ENCODE measurements at places on chromosomes 6 and 20.

DNA sequence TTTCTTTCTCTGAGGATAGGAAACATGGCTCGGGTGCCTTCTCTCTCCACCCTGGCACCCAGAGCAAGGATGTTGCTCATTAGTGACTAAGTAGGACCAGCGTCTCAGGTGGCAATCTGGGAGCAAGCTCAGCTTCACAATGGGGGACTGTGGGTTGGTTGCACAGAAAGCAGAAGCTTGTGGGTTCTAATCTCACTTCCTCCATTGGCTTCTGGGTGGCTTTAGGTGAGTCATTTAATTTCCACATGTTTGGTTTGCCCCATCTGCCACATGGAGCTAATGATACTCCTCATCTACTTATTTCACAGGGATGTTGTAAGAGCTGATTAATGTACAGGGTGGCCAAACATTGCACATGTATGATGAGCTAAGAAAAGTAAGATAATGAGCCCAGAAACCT is 54.8 kb upstream of the AKIRIN2 start:
- no peak for DNase-seq

GRCh38 chr6:143183666-143184065 is 123.0 kb downstream of the AIG1 start:
- DNase-seq, result no peak

DNA sequence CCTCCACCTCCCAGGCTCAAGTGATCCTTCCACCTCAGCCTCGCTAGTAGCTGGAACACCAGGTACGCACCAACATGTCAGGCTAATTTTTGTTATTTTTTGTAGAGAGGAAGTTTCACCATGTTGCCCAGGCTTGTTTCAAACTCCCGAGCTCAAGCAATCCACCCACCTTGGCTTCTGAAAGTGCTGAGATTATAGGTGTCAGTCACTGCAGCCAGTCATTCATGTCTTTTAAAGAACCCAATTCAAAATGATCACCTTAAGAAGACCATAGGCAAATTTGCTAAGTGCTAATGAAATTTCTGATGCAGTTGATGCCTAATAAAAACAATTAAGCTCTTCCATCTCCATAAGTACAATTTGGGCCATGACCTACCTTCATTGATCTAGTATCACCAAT is 2.6 kb upstream of the VNN2 start:
- no peak for DNase-seq

DNA sequence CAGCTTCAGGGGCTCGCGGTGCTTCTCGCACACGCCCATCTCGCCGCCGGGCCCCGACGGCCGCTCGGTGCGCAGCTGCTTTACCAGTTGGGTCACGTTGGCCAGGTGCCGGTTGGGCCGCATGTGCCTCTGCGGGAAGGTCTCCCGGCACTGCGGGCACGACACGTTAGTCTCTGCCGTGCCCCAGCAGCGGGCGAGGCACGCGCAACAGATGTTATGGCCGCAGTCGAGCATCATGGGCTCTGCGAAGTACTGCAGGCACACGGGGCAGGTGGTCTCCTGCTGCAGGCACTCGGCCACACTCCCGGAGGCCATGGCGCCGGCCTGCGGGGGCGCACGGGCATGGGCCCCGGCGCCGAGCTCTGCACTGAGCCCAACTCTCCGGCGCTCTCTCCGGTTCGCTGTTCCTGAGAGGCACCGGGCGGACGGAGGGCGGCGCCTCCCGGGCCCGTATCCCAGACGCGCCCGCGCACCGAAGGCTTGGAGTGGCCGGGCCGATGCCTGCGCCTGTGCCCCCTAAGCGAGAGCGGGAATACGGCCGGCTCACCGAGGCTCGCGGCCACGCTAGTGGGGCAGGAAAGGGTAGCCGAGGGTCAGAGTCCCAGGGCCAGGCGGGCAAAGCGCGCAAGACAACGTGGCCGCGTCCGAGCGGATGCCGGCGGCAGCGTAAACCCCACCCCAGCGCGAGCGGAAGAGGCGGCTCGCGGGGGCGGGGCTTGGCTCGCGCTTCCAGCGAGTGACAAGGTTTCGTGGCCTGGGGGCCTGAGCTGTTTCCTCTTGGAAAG is at the start of gene TRIM27:
Gene TRIM27 (minus strand): TSS at position 668 of the 785 bp plus-strand sequence. CDS start 353 bp downstream, at position 315.
- DNase-seq, result no peak

GRCh38 chr6:107488875-107489635 is 862 bp upstream of the SOBP start:
- no peak for DNase-seq

DNA sequence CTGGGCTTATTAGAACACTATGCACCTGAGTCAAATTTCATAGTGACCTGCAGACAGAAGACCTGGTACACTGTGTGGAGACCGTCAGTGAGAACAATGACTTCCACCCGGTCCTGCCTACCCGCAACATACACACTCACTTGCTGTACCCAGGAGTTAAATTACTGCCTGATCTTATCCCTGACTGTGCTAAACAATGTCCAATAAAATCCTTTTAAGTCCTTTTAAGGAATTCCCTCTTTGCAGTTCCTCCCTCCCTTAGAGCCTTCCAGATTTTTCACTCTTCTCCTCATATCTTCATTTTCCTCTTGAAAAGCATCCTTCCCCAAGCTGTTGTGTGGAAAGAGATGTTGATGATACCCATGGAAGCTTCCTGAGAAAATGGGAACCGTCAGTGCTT is 3.4 kb upstream of the KCNG1 start:
- no peak for DNase-seq

DNA sequence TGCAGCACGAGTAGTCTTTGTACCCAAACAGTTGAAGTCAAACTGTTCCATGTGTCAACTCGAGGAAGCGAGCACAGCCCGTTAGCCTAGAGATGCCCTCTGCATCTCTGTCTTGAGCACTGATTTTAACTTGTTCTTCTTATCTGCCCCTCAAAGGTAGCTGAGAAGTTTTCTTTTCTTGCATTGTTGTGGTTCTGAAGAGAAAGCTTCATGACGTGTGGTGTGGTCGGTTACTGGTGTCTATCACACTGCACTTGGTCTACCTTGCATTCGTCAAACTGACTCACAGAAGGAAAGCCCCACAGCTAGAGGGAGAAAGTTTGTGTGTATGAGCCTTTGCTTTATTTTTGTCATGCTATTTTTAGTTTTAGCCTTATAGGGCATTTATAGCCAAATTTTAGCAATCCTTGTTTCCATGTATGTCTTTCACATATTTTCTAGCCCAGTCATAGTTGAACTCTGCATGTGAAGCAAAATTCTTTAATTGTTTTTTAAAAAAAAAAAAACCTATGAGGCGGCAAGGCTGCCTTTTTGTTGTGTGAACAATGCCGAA is 115.1 kb downstream of the JAG1 start:
- DNase-seq, result no peak

GRCh38 chr20:25223179-25223661 is 24.7 kb upstream of the PYGB start:
- peak; percentile 91 for DNase-seq

DNA sequence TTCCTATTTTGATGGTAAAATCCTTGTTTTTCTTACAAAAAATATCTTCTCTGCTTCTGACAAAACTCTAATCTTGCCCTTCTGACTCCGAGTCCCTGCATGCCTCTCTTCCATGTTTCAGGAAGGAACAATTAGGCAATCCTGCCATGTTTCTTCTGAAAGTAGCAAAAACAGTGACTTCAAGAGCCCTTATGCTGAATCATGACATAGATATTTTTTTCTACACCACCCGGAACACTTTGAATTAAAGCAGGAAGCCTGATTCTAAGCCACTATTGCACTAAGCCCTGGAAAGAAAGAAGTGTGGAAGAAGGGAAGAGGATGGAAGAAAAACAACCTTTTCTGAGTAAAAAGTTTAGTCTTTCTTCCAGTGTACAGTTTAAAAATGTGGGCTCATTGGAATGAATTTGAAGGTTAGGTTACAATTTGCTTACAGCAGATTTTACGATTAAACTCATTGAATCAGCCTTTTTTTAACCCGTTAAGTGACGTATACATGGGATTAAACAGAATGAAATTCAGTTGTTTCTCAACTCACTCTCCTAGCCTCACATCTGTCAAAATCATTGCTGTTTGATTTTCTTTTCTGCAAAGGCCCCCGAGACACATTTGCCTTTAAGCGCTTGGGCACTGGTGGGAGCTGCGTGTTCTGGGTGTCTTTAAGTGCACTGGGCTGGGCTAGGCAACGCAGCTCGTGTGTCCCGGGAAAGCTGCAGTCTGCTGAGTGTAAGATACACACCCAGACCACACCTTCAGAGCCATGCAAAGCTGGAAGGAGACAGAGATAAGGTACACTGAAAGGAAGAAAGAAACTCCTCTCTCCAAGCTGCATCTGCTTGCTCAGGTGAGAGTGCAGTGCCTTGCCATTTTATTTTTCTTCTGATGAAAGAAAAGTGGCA is 159.4 kb upstream of the CITED2 start:
- no peak for DNase-seq

GRCh38 chr6:148657048-148657447 is 89.8 kb upstream of the UST start:
- no peak for DNase-seq

DNA sequence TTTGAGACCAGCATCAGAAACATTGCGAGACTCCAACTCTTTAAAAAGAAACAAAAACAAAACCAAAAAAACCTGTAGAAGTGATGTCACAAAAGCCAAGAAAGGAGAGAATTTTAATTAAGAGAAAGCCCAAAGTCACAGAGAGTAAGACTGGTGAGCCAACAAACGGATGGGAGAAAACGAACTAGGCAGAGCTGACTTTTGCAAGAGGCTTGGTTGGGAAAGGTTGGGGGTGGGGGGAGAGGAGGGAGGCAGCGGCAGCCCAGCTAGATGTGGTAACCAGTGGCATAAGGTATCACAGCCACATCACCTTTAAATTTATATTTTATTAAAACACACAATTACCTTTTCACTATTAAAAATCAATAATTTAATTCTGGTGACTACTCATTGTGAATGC is 23.5 kb downstream of the NOL7 start:
- no peak for DNase-seq

- DNase-seq, result no peak
These were observed 22.1 kb downstream of the DAAM2 start for GRCh38 chr6:39814236-39814635.

DNA sequence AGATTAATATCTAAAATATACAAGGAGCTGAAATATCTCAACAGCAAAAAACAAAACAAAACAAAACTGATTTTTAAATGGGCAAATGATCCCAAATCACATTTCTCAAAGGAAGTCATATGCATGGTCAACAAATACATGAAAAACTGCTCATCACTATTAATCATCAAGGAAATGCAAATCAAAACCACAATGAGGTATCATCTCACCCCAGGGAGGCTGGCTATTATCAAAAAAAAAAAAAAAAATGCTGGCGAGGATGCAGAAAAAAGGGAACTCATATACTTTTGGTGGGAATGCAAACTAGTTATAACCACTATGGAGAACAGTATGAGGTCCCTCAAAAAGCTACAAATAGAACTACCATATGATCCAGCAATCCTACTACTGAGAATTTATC is 34.6 kb downstream of the REPS1 start:
- DNase-seq, result no peak

DNA sequence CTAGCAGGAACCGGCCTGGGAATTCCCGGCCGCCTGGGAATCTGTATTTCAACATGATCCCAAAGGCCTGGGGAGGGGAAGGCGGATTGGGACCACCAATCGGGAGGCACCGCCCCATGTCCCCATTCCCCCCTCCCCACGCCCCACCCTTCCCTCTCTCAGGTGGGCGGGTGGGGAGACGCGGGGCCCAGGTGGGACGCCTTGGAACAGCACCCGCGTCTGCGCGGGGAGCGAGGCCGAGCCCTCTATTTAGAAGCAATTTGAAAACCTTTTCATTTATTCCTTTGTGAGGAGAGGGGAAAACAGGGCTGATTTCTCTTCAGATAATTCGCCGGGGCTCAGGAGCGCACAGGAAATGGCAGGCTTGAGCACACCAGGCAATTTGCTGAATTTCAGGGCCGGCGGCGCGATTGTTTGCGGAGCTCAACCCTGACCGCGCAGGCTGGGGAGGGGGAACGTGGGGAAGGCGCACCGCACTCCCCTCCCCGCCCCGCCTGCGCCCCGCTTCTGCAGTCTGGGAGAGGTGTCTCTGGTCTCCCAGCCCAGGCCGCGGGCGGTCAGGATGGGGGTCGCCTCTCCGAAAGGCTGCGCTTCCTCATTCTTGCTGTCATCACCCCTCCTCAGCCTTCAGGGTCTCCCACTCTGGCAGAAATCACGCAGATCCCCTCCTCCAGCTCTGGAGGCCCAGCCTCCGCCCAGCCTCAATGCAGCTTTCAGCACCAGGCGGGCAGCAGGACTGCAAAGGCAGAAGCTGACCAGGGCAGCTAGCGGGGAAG is 170.0 kb downstream of the GRM4 start:
- DNase-seq, result no peak

- no peak for DNase-seq
These were observed 8.7 kb downstream of the TRIB3 start for GRCh38 chr20:389220-389619.

DNA sequence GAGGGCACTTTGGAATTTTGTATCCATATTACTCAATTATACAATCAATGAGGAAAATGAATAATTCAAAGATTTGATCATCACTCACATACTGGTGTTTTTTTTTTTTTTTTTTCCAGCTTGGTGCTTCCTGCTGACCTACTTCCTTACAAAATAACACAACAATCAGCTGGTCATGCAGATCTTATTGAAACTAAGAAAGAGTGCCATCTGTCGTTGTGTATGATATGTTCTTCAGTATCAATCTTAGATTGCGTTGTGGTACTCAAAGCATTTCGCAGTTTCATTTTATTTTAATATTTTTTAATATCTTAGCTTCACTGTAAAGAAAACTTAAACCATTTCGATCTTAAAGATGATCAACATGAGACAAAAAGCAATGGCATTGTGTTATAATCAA is 155.6 kb downstream of the OGFRL1 start:
- no peak for DNase-seq

DNA sequence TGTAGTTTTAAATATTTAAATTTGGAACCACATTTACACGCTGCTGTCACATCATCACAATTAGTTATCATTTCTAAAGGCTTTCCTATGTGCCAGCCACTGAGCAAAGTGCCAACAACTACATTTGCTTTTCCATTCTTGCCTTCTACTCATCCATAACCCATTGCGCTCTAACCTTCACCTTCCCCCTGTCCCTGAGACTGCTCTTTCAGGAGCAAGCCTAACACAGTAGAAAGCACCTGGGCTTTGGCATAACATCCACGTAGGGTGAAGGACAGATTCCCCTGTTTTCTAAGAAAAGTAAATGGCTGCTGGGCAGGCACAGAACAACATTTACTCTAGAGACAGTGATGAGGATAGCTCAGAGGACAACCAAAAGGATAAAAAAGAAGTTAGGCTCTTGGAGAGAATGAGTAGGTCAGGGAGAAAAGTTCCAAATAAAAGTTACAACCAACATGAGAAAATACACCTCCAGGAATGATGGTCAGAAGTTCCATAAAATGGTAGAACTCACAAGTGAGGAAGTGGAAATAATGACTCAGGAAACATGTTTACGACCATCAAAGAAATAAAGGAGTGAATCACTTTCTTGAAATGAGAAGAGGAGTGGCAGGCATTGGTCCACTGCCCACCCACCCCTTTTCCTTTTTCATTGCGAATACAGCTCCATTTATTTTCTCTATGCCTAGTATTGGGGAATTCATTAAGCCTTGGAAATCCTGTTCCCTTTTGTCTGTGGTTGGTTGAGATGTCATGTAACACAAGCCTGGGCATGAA is 77.2 kb downstream of the PFDN4 start:
- DNase-seq, result no peak

- no peak for DNase-seq
These were observed 38.4 kb upstream of the FBXL4 start for GRCh38 chr6:98986071-98986615.

Measured in smooth muscle cell of the brain vasculature (primary cell).